T-helper 2 cell (primary cell): ENCODE measurements at places on chromosomes 7 and 10.

DNA sequence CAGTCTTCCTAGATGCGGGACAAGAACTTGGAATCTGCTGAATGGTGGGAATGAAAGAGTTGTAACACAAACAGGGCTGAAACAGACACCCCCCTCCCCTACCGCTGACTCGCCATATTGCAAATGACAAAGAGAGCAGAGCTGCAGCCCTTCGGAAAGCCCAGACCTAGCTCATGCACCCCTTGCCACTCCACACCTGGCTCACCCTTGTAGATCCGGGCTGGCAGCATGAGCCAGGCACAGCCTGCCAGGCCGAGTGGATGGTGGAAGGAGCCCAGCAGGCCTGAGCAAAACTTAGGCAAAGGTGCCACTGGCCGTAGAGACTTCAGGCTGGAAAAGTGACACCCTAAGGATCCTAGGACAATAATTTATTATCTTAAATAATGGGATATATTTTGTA, 237.4 kb upstream of the SEMA3D start:
- no peak for DNase-seq

- no peak for DNase-seq
These were observed 20.4 kb downstream of the ELFN1 start for GRCh38 chr7:1690359-1690958.

GRCh38 chr10:118907051-118907450, 122.5 kb upstream of the NANOS1 start:
- no peak for DNase-seq

- DNase-seq: no peak
These were observed 183.8 kb downstream of the PRKCQ start for GRCh38 chr10:6396226-6396625.

GRCh38 chr10:93255546-93255945, 181.9 kb downstream of the CYP26A1 start:
- DNase-seq: no peak

DNA sequence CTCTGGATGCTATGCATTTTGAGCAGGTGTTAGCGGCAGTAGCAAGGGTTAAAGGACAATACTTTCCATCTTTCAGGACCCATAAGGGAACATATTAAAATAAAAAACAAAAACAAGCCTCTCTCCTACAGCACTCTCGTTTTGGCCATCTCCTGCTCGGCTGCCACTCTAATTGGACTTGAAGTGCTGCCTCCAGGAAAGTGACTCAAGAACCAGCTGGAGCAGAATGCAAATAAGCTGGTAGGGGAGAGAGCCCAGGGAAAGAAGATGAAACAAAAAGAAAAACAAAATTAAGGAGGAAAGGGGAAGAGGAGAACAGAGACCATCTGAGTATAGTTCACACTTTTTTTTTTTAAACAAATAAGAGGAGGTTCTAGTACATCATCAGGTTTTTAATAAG, 65.6 kb downstream of the HBP1 start:
- DNase-seq: no peak

DNA sequence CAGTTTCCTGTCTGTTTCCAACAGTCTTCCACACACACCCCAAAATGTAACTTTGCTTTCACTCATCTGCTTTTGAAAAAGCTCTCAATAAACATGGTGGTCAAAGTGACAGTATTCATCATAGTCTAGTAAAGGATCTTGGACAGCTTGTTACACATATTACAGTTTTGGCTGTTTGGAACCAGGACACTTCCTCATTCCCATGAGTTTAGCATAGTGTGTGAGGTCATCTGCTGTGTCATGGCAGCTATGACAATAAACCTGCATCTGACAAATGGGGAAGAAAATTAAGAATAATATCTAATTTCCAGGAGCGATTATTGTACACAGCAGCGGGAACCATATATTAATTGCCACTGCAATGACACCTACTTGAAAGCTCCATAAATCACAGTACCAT, 184.3 kb upstream of the SLC26A5 start:
- DNase-seq: no peak

GRCh38 chr10:132322586-132323048, 9.4 kb upstream of the LRRC27 start:
- DNase-seq: no peak

DNA sequence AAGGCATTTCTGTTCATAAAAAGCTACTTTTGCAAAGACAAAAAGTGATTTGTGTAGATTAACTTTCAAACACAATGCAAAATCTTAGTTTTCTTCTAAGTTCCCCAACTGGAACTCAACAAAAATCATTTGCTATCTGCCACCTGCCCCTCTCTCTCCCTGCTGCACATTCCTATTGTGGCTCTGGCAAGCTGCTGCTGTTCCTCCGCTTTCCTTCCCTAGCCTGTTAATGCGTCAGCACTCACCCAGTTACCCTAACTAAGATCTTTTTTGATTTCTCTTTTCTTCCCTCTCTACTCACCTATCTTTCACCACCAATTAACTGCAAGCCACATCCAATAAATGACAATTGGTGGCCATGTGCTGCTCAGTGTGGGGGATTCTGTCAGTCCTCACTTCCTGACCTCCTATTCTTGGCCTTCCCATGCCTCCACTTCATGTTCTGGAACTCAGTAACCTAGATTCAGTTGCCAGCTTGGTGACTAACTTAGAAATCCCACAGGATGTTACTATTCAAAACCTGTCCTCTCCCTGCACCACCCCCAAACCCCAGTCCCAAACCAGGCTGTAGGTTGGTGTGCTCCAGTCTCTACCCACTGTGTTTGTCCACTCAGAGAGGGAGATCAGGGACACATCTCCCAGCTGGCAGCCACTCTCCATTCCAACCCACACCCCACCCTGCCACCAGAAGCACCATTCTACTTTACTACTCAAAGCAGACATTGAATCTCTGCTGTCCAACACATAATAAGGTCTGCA, 140.2 kb upstream of the CTTNBP2 start:
- DNase-seq: no peak

DNA sequence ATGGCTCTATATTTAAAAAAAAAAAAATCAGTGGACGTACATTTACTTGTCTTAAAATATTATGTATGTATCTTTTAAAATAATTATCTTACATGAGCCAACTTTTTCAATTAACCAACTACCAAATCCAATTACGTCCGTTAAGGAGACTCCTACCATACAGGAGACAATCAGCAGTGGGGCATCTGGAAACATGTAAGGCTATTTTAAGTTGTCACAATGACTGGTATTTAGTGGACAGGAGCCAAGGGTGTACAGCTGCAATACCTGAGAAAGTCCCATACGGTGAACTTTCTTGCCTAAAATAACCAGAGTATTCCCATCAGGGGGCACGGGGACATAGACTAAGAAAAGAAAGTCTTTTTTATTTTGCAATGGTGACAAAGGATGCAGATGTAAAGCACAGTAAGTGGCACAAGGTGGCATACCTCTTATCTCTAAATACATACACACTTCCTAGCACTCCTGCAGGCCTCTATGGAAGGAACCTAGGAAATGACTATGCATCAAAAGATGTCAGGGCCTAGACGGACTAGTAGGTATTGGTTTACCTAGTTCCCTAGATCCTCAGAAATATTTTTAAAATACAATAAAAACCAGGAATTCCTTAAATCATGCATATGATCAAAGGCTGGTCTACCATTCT, 16.0 kb upstream of the TLL2 start:
- DNase-seq: no peak
